ENCODE measurements at places on chromosomes 4 and X. TPM values are rescaled to one million over a fixed set of nuclear protein-coding genes. Genes with fewer than 3 reads are reported as not detected.

Gene SPANXN3
- not detected for total RNA-seq

Gene RASGEF1B
- total RNA-seq = 42.0 TPM

Gene TAF9B
- total RNA-seq = 15.2 TPM

Gene CAPN6
- total RNA-seq = 0.14 TPM

Gene AMER1
- total RNA-seq = 7.9 TPM

Gene SYNPO2
- total RNA-seq = 313 TPM
